ENCODE measurements at places on chromosomes 5 and 9.
A peak's percentile ranks its signal among the peaks of the same experiment; 100 is the strongest.

GRCh38 chr9:137354845-137355760 lies 53.0 kb upstream of the NRARP start:
- no peak for DNase-seq

- no peak for DNase-seq
These were observed 53.3 kb upstream of the SMC5 start for GRCh38 chr9:70205366-70206020.

GRCh38 chr9:121372239-121373010 lies 2.4 kb upstream of the STOM start:
- no peak for DNase-seq

DNA sequence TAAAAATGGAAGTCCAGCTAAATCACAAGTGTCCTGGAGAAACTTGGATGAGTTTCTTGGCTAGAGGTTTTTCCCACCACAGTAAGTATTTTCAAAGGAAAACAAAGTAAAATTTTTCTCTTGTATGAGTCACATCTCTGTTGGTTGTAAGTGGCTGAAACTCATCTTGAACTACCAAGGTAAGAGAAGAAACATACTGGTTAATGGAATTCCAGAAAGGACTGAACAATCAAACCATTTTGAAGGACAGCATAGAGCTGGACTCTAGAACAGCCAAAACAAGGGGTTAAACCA lies 102.8 kb upstream of the CDKN2B start:
- peak; percentile 66 for DNase-seq

DNA sequence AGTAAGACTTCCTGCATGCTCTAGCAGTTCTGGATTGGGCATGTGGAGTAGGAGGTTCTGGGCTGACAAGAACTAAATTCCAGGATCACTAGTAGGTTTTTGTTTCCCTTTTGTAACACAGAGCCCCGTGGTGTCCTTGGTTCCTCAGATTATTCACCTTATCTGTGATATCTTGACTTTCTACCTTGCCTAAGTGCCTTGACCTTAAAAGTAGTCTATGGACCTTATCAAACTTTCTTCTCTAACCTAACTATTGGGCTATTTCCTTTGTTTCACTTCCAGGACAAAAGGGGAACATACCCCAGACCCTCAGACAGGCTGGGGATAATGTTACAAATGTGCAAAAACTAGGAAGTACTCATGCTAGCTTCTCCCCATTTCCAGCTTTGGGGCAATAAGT lies 595.3 kb downstream of the PSAT1 start:
- no peak for DNase-seq

DNA sequence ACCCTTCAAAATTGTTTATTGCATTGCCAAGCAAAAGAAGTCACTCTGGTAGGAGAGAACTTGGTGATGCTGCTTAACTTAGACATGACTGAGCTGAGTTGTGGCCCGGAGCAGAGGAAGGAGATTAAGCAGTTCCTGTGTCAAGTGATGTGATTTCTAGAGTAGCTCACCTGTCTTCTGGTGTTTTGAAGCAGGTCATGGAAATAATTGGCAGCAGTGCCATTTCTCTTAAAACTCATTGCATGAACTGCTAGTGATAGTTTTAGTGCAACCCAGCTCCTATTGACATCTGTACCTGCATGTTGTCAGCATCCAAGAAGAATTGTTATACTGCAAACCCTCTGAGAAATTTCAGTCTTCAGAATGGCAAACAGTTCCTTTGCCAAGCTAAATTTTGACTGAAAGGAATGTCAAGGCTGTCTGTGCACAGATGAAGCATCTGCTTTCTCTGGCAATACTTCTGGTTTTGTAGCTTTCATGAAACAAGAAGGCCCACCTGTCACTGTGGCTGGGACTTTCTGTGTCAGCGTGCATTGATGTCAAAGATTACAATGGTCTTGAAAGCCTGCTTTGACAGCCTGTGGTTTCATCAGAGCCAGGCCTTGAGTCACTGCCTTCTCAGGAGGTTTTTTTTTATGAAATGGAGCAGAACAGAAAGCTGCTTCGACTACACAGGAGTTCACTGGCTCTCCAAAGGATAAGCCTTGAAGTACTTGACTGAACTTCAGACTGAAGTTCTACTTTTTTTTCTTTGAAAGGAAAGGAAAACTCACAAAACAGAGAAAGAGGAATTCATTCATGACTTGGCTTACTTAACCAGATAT lies 90.6 kb downstream of the RALGPS1 start:
- peak; percentile 54 for DNase-seq

DNA sequence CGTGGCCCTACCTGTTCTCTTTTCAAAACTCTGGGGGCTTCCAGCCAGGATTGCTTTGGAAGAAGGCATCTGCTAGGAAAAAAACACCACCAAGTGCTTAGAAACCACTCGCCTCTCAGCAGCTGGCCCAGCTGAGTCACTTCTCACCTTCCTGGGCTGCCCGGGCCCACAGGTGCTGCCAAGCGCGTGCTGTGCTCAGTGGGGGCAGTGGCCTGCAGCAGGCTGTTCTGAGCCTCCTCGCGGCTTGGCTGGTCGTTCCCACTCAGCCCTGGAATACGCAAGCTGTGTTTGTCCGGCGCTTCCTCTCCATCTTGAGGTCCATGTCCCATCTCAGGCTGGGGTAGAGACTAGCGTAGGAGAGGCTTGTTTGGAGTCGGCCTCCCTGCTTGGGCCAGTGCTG lies 102.5 kb upstream of the FCN2 start:
- no peak for DNase-seq

DNA sequence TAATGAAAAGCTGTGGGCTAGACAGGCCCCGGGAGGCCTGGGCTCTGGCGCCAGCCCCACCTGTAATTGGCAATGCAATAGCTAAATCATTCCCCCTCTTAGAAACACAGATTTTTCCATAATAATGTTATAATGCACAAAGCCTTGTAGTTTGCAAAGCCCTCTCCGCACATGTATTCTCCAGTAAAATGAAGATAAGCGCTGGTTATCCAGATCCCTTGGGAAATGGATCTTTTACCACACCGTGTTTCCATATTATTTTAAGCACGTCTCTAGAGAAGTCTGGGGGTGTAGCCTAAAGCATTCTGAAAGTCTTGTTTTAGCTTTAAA lies 1.1 kb upstream of the APBA1 start:
- DNase-seq = no peak

DNA sequence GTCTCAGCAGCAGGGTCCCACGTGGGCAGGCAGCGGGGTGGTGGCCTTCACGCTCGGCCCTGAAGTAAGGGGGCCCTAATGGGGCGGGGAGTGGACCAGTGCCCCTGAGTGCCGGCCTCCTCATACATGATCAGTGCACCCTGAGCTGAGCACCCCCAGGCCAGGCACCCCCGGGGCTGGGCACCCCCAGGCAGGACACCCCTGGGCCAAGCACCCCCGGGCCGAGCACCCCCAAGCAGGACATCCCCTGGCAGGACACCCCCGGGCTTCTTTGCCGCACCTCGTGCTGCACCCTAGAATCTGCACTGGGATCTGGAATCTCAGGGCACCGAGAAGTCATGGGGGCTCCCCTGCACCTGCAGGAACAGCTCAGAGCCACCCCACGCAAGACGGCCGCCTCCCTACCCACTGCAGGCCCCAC lies 51.4 kb downstream of the EXD3 start:
- DNase-seq = no peak

DNA sequence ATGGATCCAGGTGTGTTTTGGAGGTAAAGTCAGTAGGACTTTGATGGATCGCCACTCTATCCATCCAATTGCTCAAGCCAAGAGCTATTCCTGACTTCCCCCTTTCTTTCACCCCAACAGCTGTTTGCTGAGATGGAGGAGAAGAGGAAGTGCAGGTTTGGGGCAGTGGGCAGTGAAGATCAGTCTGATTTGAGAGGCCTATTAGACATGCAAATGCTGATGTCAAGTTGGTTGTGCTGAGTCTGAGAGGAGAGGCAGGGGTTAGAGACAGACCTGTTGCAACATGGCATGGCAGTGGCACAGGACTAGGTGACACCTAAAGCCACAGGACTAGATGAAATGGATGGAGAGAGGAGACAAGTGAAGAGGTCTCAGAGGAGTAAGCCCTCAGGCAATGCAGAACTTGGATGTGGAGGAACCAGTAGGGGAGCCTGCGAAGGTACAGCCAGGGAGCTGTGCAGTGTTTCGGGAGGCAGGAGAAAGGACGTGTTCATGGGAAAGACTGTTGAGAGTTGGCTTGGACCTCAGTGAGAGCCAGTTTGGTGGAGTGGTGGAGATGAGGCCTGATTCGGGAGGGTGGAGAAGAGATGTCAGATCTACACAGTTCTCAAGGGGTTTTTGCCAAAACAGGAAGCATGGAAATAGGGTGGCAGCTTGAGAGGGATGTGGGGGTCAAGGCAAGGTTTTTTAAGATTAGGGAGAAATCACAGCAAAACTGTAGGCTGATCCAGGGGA lies 175.0 kb downstream of the MACROH2A1 start:
- no peak for DNase-seq

- no peak for DNase-seq
These were observed 39.4 kb upstream of the HMCN2 start for GRCh38 chr9:130226112-130226511.

GRCh38 chr5:74035521-74035937 lies 409.5 kb downstream of the ARHGEF28 start:
- peak; percentile 50 for DNase-seq

GRCh38 chr9:136364942-136365774 lies 1.6 kb upstream of the DNLZ start:
- no peak for DNase-seq

GRCh38 chr5:180624587-180624986 lies 24.8 kb downstream of the FLT4 start:
- no peak for DNase-seq

DNA sequence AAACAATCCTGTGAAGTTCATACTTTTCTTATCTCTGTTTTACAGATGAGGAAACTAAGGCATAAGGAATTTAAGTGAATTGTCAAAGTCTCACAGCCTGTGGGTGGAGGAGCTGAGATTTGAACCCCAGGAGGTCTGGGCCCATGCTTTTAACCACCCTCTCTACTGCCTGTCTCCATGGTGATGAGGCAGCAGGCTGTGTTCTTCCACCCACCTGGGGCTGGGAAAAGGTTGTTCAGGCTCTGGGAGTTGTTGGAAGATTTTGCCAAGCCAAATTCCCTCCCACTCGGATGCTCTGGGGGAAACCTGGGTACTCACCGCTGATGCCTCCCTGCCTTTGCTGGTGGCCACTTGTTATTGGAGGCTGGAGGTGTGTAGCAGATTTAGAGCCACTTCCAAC lies 18.3 kb upstream of the SYNPO start:
- no peak for DNase-seq

- DNase-seq = no peak
These were observed 187.8 kb downstream of the FANCC start for GRCh38 chr9:95129476-95130291.

- no peak for DNase-seq
These were observed 474.2 kb upstream of the RIOK2 start for GRCh38 chr5:97657239-97657638.

GRCh38 chr9:2216591-2216990 lies 201.4 kb downstream of the SMARCA2 start:
- no peak for DNase-seq

GRCh38 chr9:18014556-18014955 lies 435.7 kb downstream of the SH3GL2 start:
- no peak for DNase-seq

- no peak for DNase-seq
These were observed 234.0 kb upstream of the NMUR2 start for GRCh38 chr5:152638996-152639552.

DNA sequence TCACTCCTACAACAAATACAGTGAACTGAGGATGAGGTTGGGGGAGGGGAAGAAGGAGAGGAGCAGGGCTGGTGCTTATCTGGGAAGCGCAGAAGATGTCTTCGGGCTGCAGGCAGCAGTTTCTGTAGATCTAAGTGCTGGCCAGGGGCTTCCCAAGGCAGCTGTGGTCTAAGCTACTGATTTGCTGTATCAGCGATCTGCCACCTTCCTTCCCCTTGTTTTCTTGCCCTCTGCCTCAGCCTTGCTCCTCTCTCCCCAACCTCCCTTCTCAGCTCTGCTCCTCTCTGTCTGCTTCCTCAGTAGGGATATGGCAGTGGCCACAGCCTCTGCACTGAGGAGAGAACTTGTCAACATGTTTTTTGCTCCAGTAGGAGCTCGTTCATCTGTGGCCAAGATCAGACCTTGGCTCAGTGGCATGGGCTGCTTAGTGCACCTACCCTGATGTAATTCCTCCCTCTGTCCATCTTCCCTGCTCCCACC lies 42.8 kb upstream of the IL6ST start:
- no peak for DNase-seq

DNA sequence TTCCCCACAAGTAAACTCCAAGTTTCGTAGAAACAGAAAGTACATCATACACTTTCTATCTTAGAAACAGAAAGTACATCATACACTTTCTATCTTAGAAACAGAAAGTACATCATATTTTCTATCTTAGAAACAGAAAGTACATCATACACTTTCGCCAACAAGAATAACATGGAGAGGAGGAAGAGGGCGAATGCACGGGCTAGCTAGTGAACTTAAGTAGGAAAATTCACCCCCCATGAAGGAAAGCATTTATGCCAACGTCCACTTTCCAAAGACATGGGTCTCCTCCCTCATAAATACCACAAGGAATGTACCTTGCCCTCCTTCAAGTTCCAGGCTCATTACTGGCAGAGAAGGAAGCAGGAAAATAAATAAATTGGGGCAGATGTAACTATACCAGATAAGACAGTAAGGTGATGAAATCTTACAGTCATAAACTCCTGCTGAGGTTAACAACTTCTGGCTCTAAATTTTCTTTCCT lies 64.7 kb downstream of the FRMD3 start:
- no peak for DNase-seq

DNA sequence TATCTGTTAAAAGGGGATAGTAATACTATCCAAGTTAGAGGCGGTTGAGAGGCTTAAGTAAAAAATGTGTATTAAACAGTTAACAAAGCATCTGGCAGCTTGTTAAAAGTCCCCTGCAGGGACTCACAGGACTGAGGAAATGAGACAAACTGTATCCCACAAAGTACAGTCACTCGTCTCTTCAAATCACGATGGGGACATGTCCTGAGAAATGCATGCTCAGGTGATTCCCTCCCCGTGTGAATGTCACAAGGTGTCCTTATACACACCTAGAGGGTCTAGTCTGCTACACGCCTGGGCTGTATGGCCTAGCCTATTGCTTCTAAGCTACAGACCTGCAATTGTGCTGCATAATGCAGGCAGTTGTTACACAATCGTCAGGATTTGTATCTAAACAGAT lies 237.0 kb downstream of the IRX2 start:
- no peak for DNase-seq

DNA sequence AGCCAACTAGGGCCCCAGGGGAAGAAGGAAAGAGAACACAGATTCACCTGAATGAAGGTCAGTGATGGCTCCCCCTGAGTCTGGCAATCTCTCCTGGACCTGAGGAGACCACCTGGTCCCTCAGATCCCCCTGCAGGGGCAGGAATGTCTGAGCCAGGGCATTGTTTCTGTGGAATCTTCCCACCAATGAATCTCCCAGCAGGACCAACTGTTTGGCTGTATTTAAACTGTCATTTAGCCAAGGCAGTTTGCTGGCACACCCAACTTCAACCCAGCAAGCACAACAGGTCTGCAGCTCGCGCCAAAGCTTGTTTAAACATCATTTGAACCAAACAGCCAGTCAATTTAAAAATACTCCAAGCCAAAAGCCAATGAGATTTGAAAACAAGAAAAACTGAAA lies 92.6 kb downstream of the SH3TC2 start:
- no peak for DNase-seq

Measured in stromal cell of bone marrow (primary cell).